ENCODE measurements at places on chromosomes 12 and 14.

DNA sequence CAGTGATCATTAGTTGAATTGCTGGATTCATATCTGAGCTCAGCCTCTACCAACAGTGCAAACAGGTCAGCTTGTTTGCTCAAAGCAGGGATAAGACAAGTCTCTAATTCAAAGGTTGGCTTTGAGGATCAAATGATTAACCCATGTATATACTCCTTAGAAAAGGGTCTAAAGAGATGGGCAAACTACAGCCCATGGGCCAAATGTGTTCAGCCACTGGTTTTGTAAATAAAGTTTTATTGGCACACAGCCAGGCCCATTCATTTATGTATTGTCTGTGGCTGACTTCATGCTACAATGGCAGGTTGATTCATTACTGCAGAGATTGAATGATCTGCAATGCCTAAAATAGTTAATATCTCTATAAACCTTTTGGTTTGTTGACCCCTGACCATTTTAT, 3.1 kb downstream of the SERPINA4 start:
- DNase-seq, result no peak

GRCh38 chr12:105443802-105444652, 113.5 kb downstream of the C12orf75 start:
- peak; percentile 4 for DNase-seq

DNA sequence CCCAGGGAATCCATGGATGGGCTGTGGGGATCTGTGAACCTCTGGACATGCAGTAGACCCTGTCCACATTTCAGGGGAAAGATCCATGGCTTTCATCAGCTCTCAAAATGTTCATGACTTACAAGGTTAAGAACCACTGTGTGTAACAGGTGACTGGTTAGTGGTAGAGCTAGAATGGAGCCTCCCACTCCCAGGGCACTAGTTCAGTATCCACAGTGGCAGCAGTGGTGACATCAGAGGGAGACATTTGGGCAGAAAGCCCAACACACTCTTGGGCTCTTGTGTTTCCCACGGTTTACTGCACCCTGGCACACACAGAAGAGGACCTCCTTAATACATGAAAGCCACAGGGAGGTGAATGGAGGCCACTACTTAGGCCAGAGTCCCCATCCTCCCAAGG, 9.1 kb downstream of the KRT74 start:
- no peak for DNase-seq

DNA sequence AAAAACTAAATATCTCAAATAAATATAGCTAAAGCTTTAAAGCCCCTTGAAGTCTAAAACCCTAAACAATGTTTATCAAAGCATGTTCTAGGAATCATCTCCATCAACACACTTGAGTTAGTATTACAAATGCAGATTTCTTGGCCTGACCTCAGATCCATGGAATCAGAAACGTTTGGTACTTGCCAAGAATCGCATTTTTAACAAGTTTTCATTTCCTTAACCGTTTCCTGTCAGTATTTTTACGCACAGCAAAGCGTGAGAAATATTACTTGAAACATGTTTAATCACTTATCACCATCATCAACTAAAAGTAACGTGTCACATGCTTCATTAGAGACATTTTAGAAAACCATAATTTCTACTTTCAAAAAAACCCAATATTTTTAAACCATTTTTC, 9.7 kb downstream of the SLCO1C1 start:
- DNase-seq, result no peak

DNA sequence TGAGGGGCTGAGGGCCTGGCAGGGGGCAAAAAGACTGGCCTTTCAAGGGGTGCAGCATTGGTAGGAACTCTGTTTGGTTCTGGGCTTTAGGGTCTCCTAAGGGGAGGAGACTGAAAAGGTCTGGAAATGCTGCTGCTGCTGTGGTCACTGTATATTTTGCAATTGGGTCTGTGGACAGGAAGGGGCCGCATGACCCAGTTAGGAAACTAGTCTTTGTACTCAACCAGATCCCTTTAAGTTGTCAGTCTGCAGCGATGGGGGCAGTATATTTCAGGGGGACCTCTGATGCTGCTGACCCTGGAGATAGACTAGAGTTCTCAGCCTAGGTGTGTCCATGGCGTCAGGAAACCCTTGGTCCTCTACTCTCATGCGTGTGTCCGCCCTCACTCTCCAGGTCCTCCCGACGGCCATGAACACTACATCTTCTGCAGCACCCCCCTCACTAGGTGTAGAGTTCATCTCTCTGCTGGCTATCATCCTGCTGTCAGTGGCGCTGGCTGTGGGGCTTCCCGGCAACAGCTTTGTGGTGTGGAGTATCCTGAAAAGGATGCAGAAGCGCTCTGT, 4.0 kb downstream of the LTB4R start:
- DNase-seq, result no peak

DNA sequence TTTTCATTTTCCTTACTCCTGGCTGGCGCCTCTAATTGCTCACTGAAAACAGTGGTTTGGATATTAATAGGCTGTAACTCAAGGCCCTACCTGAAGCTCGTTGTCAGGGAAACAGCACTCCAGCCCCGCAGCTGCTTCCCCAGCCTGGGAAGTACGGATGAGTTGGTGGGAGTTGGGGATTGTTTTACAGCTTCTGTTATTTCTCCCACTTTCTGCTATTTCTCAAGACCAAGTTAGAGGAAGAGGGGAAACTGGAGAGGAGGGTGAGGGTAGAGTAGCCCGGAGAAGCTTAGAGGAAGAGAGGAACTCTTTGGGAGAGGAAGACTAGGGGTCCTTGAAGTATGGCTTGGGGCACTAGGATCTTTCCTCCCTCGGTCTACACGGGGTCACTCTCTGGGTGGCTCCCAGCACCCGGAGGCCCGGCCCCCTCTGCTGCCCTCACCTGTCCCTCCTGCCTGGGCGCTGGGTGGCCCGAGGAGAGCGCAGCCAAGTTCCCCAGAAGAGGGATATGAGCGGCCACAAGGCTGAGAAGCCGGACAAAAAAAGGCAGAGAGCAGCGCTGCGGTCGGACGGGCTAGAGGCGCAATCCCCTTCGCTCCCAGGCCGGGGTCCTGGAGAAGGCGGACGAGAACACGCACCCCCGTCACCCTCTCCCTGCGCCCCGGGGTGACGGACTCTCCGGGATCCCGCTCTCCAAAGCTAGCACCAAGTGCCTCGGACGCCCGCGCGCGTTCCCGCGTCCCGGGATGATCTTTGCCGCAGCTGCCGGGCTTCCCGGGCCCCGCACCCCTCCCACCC, 671 bp downstream of the SPTB start:
- DNase-seq, result peak; percentile 2

DNA sequence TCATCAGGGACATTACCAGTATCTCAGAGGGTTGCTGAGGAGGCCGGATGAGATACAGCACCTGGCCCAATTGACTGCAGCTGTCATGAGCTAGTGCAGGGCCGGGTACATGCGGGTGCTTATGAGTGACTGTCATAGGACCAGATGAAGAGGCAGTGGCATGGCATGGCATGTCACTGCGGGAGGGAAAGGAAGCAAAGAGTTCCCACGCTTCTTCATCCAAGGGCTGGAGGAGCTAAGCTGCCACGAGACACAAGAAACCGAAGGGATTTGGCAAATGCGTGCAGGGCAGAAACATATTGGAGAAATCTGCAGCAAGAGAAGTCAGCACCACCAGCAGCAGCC, 10.7 kb upstream of the GPX2 start:
- no peak for DNase-seq

GRCh38 chr14:73776194-73776537, 62.0 kb upstream of the PNMA1 start:
- no peak for DNase-seq

DNA sequence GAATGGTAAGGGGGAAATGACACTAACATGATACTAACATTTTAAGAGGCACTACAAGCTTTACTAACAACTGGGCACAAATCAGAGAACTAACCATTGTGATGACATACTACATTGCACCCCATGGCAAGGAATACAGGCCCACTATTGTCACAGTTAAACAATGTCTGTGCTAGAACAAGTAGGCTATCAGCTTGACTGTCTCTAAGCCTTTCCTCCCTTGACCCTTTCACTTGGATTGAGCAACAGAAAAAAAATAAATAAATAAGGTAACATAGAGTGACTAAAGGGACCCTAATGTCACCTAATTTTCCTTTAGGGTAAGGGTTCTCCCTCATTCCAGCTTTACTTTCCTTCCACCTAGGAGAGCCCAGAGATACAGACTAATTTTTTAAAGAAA, 4.4 kb downstream of the SLC38A2 start:
- DNase-seq, result no peak

GRCh38 chr14:58904776-58905175, 267.0 kb downstream of the DACT1 start:
- DNase-seq, result no peak

DNA sequence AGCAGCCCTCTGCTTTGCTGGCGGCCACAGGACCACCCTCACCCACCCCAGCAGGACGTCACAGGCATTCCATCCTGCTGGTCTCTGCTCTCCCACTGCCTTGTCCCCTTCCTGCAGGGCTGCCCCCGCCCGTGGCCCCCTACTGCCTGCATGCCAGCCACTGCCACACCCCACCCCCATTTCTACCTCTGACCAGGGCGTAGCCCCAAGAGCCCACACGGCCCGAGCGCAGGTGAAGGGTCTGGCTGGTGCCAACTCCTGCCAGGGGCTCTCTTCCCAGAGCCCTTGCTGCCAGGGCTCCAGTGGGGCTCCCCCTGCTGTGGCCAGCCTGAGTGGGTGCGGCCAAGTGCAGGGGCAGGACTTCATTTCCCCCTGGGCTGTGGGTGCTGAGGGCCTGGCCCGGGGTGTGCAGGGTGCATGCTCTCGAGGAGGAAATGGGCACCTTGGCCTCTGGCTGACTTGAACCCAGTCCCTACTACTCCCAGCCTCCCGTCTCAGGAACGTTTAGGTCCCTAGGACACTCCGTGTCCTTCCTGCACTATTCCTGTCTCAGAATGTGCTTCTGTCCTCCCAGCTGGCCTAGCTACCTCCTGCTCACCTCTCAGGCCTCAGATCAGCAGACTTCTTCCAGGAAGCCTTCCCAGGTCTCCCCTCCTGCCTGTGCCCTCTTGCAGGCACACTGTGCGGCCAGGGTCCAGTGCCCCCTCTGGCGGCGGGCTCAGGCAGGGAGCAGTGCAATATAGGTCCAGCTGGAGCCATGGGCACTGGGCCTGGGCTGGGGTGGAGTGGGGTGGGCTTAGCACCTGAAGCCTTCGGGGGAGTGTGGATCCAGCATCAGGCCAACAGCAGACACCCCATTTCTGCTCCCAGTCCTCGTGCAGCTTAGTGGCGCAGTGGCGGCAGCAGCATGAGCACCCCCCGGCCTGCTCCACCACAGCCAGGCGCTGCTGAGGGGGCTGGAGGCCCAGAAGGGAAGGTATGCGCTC, 1.4 kb downstream of the LBHD2 start:
- no peak for DNase-seq

GRCh38 chr12:12803186-12803585, 10.0 kb upstream of the DDX47 start:
- DNase-seq, result peak; percentile 94

DNA sequence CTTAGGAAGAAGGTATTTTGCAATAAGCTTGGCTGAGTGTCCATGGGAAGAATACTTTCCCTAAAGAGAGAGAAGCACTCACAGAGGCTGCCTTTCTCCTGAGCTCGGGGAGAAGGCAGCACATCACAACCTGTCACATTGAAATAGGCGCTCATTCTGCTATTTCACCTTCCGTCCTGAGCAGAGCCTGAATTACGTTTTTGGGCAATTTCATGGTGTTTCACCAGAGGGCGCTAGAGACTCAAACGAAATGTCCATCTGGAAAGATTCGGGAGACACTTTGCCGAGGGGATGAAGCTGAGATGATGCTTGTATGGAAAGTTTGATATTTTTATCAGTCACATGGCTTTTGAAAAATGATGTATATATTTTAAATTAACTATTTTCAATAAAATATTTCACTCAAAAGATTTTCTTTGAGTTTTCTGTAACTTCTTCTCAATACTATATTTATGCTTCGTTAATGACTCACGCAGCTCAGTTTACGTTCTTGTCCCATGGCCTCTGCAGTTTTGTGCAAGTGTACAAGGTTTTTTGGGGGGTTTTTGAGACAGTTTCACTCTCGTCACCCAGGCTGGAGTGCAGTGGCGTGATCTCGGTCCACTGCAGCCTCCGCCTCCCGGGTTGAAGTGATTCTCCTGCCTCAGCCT, 17.4 kb upstream of the B4GALNT3 start:
- DNase-seq, result peak; percentile 19

GRCh38 chr12:94679554-94680195, 29.3 kb upstream of the TMCC3 start:
- DNase-seq, result no peak

- no peak for DNase-seq
Observed at GRCh38 chr14:76250302-76250701, 98.6 kb downstream of the GPATCH2L start.

DNA sequence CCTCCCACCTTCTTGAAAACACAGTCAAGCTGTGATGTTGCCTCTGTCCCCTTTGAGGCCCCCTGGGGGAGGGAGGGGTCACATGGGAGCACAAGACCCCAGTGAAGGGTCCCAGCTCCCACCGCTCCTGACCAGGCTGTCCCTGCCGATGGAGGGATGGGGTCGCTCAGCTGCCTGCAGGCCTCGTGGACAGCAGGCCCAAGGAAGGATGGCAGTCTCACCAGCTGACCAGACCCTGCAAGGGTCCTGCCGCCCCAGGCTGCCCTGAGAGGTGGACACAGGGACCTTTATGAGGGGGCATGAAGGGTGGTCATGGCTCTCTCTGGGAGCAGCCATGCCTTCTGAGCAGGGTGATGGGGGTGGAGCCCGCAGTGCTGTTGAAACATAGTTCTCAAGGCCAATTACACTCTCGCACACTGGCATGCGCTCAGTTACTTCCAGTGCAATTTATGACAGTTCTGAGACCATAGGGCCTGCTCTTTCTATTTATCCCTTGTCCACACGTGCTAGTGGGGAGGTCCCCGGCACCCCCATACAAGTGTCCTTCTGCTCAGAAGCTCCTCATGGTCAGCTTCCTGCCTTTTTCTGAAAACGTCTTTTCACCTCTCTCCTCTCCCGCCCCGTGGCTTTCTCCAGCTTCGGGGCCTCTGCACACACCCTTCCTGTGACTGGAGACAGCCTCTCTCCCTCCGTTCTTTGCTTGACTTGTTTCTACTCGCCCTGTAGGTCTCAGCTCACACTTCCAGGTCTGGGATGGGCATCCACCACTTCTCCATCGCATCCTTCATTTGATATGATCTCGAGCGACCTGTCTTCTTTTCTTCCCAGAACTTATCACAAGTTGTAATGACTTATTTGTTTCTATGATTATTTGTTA, 313.1 kb downstream of the ADGRD1 start:
- DNase-seq, result no peak

DNA sequence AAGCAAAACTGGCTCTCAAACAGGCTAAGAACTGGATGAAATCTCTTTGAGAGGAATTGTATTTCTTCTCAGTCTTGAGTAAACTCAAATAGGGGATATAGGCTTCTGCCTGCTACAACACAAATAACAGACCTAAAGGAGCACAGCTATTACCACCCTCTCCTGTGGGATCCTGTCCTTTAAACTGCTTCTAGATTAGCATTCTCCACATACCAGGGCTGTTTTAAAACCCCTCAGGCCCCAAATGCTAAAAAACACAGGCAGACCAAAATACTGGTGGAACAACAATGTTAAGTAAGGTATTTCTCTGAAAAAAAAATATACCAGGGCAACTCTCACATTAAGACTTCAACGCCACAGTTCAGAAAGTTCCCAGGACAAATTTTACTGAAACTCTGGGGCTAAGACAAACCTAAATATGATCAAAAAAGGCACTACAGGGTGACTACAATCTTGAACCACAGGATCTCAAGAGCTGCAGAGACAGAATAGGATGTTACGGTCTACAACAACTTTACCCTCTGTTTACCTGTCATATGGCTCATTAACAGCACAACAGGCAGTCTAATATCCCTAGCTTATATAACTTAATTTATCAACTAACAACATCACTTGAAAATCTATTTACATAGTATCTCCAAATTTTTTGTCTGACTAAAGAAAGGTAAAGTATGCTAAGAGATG, 7.2 kb downstream of the CPNE8 start:
- no peak for DNase-seq

All from Caki2 (cell line).